ENCODE measurements at places on chromosomes 5 and 9.
A peak's percentile ranks its signal among the peaks of the same experiment; 100 is the strongest.

- no peak for DNase-seq
These were observed 206.6 kb upstream of the NREP start for GRCh38 chr5:111963555-111963954.

DNA sequence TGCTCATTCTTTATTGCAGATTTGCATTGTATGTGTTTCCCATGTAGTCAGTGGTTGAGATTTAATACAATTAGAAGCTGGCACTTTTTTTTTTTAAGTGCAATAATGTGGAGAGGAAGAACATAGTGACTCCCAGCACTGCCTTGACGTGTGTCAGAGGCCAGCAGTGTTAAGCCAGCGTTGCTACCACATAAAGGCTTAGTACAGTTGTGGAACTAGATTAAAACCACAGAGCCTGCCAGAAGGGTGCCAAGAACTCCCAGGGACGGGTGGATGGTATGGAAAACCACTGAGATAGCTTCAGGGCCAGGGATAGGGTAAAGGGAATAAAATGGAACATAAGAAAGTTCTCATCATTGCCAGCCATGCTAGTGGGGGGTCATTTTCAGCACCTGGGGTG is 142.9 kb downstream of the TRIO start:
- DNase-seq = no peak

DNA sequence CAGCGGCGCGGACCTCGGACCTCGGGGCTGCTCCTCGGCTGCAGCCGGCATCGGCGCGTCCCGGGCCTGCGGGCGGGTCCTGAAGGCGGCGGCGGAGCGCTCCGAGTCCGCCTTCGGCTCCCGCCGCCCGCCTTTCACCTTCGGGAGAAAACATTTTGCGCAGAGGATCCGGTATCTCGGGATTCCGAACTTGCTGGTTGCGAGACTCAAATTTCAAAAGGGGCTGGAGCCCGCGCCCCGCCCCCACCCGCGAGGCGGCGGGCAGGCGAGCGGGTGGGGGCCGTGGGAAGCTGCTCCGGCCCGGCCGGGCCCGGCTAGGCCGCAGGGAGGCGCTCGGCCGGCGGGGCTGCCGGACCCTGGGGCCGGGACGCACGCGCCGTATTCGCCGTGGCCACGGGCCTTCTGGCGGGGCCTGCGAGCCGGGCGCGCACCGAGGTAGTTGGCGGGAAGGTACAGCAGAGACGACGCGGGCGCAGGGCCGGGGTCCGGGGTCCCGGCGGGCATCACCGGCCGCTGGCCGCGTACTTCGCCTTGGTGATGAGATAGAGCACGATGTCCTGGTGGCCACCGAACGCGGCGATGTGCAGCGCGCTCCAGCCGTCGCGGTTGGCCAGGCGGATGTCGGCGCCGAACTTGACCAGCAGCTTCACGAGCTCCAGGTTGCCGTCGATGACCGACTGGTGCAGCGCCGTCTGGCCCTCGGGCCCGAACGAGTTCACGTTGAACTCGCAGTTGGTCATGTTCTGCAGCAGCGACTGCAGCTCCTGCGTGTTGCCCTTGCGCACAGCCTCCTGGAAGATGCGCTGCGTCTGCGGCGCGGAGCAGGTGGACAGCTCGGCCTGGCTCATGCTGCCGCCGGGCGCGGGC is 757 bp downstream of the NRARP start:
- peak; percentile 93 for DNase-seq

- DNase-seq = no peak
These were observed 1777.1 kb downstream of the MAT2B start for GRCh38 chr5:165282491-165282890.

DNA sequence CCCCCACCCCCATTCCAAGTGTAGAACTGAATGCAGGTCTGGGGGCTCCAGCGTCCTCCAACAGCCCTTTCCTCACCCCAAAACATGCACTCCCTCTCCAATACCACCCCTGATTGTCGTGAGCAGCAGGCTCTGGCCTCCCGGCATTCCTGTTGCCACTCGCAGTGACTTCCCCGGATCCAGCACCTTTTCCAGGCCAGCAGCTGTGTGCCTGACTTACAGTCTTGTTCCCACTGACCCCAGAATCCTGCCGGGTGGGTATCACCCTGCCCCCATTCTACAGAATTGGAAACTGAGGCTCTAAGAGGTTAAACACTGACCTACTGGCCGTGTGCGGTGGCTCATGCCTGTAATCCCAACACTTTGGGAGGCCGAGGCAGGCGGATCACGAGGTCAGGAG is 127.2 kb downstream of the OLFM1 start:
- DNase-seq = peak; percentile 43

GRCh38 chr9:109976303-109976702 is 196.3 kb downstream of the PALM2AKAP2 start:
- DNase-seq = no peak

DNA sequence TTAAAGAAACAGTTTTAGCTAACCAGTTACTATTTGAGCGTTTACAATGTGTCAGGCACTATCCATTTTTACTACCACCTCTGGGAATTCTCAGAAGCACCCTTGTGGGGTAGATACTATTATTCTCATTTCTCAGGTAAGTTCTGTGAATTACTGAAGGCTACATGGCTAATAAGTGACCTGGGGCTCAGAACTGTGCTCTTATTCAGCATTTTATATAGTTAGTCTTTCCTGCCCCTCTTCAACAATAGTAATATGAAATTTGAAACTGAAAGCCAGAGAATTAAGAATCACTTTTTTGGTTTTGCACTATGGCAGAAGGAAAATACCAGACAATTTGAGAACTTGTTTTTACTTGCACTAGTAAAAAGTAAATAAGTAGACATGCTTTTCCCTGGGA is 11.8 kb downstream of the ELL2 start:
- no peak for DNase-seq

GRCh38 chr9:91163773-91164471 is 197.8 kb downstream of the AUH start:
- peak; percentile 4 for DNase-seq

DNA sequence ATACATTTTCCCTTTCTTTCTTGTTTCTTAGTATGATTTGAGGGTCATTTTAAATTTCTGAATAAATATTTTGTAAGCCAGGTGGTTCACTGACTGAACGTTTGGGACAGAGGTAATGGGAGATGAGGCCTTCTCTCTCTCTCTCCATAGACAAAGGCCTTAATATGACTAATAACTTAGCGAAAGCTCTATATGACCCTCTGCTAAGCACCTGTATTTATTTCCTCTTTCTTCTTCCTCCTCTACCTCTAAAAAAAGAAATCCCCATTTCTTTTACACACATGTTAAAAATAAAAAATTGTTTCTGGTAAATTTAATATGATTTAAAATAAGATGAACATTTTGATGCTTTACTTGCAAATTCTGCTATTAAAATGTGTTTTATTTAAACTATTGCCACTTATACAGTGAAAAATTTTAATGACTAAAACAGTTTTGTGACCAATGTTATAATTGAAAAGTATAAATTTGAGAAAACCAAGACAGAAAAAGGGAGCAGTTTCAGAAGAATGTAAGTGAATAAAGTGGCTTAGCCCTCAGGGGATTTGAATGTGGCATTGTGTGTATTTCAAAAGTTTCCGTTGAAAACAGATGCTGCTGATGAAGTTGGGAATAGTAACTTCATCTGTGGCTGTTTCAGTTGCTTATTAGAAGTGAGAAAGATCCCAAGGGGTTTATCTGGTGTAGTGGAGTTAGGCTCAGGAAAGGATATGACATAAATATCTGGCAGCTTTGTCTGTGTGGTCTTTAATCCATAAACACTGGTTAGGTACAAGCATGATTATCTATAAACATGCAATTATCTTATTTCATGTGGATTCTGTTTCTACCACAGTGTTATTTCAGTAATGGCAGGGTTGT is 128.6 kb upstream of the GRHPR start:
- no peak for DNase-seq

DNA sequence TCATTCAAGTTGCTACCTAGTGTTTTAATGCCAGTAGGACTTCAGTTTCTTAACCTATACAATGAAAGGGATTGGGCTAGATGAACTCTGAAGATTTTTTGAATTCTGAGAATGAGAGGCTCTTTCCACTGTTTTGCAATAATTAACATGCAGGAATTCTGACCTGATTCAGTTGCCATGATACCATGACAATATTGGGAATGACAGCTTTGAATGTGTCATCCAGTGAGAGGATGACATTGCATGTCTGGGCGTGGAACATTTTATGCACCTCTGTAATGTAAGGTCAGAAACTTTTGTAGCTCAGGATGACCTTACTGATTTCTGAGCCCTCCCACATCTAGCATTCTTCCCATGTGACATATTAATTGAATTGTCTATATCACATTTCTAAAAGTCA is 30.6 kb upstream of the SPINK5 start:
- DNase-seq = no peak

DNA sequence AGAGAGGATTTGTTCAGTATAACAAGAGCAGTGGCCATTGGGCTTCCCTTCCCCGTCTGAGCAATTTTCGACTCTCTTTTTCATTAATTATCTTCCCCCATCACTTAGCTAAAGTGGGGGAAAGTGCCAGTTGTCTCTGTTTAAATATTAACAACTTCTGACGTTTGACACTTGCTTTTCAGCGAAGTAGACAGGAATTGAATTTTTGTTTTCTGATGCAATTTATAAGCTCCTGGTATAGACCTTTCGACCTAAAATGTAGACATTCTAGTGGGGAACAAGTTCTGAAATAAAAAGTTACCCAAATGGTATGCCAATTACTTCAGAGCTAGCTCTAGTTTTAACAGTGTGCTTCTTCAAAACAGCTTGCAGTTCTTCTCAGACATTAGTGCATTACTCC is 100.6 kb downstream of the ITGA1 start:
- no peak for DNase-seq

DNA sequence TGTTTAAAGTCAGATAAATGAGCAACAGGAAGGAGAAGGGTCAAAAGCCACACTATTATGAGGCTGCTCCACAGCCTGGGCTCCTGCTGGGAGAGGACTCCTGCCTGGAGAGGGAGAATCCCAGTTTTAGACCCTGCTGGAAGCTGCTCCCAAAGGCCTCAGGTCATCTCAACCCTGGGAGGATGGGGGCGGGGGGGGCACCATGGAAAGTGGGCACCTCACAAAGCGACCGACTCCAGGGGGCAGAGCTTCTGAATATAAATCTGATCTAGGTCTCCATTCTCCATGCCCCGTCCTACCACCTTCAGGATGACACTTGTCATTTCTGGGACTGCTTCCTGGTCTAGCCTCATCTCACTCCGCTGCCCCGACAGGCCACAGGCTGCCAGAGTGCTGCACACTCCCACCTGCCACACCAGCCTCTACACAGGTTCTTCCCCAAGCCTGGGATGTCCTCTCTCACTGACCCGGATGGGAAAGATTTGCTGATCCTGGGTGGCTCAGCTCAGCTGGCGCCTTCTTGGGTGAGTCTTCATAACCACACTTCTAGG is 183.4 kb downstream of the GAPVD1 start:
- DNase-seq = peak; percentile 28

DNA sequence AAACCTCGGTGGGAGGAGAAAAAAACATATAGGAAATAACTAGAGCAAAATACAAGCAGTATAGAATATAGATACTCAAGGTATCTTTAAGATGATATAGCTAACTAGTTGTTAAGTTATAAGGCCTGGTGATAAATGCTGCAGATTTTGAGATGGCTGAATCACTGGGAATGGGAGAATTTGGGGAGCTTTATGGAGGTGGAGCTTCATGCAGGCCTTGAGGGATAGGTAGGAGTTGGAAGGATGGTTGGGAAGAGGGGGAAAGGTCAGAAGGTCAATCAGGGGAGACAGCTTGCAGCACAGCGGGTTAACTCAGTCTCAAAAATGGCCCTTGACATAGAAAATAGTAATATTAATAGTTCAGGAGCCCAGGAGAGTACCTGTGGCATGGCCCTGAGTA is 34.8 kb downstream of the RAI14 start:
- no peak for DNase-seq

DNA sequence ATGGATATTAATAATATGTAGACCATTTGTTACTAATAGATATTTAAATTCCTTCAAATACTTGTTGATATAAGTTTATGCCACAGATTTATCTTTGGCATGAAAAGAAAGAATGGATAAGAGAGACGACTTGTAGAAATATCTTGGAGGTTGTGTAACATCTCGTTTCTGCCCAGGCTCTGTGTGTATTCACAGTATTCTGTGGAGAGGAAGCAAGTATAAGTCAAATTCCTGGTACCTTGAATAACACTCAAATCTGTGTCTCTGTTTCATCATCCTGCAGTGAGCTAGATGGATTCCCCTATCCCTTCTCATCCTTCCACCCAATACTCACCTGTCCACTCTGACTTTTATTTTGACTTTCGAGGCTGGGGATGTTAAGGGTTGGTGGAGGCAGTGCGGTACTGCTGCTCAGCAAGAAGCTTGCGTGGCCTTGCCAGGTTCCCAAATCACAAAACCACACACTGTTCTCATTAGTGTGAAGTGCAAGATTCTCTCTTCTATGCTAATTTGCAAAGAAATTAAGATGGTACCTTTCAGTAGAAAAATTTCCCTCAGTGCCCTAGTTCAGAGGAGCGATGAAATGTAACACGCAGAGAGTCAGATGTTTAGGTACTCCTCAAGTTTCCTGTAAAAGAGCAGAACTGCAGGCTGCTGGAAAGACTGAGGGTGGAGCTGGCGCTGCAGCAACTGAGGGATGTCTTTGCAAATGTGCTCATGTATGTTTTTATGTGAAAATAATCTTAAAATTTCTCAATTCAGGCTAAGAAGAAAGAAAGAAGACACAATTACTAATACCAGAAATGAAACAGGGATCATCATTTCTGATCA is 42.6 kb upstream of the ANKRD18A start:
- peak; percentile 47 for DNase-seq

GRCh38 chr5:168308976-168309598 is 17.6 kb downstream of the WWC1 start:
- no peak for DNase-seq

- no peak for DNase-seq
These were observed 246.6 kb upstream of the CCNG1 start for GRCh38 chr5:163190784-163191183.

DNA sequence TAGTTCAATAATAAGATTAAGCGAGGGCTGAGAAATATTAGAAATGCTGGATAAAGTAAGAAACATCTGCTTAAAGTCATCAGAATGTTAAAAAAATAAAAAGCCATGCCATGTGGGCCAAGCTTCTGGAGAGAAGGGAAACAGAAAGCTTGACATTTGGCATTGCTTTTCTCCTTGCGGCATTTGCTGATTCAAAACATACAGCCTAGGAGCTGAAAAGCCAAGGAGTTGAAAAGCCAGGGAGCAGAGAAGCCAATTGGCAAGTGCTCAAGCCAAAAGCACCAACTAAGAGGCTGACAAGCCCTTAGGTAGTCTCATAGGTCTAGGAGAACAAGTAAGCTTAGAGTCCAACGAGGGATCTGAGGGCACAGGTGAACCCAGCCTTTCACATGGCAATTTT is 754.3 kb downstream of the TLE4 start:
- no peak for DNase-seq
